ENCODE measurements at places on chromosomes 3 and 15.

GRCh38 chr15:95894407-95894956 is 436.0 kb upstream of the NR2F2 start:
- DNase-seq, result no peak

DNA sequence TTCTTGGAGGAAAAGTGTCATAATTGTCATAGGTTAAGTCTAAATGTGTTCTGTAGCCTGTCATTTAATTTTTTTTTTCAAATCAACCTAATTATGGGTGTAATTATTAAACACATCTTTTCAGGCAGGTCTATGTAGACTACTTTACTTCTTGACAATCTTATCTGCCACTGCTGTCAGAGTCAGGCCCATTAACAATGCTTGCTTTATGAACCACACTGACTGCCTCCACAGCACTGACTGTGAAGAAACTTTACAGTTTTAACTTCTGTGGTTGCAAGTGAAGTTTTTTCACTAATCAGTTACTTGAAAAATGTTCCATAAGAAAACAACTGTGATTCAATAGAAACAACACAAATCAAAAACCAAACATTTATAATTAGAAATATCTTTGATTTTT is 407.8 kb downstream of the PLCL2 start:
- DNase-seq, result no peak

- DNase-seq, result no peak
Observed at GRCh38 chr3:133360476-133360875, 39.4 kb upstream of the BFSP2 start.

DNA sequence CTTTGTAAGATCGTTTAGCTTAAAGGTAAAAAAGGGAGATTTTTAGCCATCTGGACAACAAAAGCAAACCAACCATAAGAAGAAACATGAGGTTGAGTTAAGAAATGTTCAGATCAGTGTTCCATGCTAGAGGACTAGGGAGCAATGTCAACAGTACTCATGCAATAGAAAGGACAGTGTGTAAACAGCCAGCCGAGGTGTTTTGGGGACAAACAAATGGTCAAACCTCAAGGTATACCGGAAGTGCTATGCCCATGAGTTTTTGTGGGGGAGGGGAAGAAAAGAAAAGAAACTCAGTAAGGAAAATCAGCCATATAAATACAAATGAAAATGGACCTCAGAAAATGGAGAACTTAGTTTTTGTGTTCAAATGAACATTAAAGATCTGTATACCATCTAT is 289.5 kb upstream of the GRM7 start:
- DNase-seq, result no peak

GRCh38 chr3:60192297-60193114 is 1058.7 kb downstream of the FHIT start:
- no peak for DNase-seq

DNA sequence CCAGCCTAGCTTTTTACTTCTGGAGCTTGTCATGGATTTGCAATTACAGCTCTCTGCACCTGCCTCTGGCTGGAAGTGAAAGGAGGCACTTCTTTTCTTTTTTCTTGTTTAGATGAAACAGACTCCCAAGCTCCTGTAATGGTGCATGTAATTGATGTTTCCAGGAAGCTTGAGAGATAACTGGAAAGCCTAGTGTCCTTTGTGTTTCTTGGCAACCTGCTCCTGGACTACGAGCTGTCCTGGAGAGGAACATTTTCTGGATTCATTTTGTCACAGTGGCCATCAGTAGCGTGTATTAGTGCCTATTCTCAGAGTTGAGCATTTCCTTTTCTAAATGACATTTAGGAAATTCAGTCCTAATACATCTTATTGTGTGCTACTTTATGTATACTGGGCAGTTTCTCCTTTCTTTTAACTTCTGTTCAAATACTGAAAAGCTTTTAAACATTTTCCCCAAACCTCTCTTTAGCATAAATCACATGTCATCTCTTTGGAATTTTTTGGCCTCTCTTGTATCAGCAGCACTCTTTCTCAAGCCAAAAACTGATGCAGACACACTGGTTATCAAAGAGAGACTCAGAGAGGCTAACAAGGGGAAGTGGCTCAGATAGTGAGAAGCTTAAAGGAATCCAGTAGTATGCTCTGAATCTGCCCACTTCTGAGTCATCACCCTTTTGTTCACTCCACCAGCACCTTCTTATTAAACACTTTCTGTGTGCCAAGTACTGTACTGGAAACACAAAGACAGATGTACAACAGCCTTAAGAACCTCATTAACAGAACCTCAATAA is 62.6 kb upstream of the SLC2A2 start:
- no peak for DNase-seq

All from CD8-positive, alpha-beta memory T cell (primary cell).